Uterus (tissue), 4 donors: ENCODE measurements at places on chromosomes 2 and 18. TPM values are rescaled to one million over a fixed set of nuclear protein-coding genes. Genes with fewer than 3 reads are reported as not detected.

Gene RNF152
- 23.8 TPM for total RNA-seq

Gene SDC1
- total RNA-seq = 30.1 TPM

Gene DSC3
- not detected for total RNA-seq

Gene ANKRD62
- 0.07 TPM for total RNA-seq

Gene GNAL
- total RNA-seq = 4.6 TPM

Gene STK36
- total RNA-seq = 7.4 TPM

Gene ATP5MC3
- total RNA-seq = 74.2 TPM

Gene DUSP19
- 0.29 TPM for total RNA-seq

Gene GAREM1
- 1.5 TPM for total RNA-seq

Gene TEX44
- total RNA-seq = not detected

Gene GBX2
- total RNA-seq = not detected

Gene FAM161A
- total RNA-seq = 0.88 TPM

Gene SLC39A10
- total RNA-seq = 33.5 TPM

Gene CDH19
- 10.4 TPM for total RNA-seq

Gene SPDYA
- 7.3 TPM for total RNA-seq
